ENCODE measurements at places on chromosomes 7 and 10.

- peak; percentile 26 for DNase-seq
These were observed 6.5 kb upstream of the NANOS1 start for GRCh38 chr10:119022846-119023552.

DNA sequence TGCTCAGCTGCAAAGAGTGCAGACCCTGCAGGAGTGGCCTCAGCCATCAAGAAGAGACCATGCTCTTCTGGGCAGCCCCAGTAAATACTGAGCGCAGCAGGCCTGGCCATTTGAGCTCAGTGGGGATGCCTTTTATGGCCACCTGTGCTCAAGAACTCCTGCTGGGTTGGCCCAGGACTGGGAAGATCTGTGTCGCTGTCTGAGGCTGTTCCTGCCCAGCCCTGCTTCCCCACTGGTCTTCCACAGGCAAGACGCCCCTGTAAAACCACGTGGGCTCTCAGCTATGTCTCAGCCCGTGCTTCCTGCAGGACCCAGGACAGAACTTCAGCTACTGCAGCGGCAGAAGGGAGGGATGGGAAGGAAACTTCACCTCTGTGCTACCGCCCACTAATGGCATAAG lies 10.5 kb upstream of the PPIF start:
- DNase-seq = no peak

DNA sequence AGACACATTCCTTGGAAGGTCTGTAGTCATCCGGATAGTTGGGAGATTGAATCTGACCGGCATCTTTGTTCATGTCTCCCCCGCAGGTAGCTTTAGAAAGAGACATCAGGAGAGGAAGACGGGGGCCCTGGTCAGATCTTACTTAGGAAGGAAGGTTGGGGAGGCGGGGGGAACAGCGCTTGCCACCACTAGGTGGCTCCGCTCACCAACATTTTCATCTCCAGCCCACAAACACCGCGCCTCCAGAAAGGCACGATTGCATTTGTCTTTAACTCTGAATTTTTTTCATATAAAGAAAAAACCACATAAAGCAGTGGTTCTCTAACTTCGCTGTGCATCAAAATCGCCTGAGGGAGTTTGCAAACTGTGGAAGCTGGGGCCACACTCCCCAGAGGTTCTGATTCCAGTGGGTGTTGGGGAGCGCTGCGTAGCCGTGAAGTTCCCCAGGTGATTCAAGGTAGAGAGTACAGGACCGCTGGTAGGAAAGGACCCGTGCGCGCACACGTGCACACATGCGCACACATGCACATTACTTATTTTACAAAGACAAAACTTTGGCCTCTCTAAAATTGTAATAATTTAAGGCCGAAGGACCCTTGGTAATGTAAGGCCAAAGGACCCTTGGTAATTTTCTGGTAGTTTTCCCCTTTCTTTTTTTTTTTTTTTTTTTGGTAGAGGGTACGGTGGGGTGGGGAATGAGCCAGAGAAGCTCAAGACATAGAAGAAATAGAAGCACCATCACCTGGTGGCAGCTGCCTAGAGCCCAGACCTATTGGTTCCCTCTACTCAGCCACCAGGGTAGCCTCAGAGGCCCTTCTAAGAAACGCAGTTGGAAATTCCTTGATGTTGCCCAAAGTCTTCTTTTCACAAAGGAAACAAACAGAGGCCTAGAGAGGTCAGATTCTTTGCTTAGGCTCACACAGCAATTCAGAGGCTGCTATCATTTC lies 37.4 kb upstream of the OPALIN start:
- DNase-seq = peak; percentile 22

DNA sequence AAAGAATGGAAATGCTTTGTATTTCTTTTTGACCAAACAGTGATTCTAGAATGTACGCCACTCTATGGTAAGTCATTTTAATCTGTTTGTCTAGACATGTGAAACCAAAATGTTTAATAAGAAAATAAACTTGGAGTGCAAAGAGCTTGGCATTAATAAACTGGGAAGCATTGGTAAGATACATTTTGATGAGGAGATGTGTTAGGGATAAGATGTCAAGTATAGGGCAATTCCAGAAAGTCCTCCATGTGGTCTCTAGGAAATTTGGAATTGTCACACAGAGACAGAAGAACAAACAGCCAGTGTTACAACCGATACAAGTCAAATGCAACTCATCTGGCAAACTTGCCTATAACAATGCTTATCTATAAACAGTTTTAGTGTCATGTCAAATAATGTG lies 410.7 kb upstream of the SEMA3A start:
- DNase-seq = no peak

DNA sequence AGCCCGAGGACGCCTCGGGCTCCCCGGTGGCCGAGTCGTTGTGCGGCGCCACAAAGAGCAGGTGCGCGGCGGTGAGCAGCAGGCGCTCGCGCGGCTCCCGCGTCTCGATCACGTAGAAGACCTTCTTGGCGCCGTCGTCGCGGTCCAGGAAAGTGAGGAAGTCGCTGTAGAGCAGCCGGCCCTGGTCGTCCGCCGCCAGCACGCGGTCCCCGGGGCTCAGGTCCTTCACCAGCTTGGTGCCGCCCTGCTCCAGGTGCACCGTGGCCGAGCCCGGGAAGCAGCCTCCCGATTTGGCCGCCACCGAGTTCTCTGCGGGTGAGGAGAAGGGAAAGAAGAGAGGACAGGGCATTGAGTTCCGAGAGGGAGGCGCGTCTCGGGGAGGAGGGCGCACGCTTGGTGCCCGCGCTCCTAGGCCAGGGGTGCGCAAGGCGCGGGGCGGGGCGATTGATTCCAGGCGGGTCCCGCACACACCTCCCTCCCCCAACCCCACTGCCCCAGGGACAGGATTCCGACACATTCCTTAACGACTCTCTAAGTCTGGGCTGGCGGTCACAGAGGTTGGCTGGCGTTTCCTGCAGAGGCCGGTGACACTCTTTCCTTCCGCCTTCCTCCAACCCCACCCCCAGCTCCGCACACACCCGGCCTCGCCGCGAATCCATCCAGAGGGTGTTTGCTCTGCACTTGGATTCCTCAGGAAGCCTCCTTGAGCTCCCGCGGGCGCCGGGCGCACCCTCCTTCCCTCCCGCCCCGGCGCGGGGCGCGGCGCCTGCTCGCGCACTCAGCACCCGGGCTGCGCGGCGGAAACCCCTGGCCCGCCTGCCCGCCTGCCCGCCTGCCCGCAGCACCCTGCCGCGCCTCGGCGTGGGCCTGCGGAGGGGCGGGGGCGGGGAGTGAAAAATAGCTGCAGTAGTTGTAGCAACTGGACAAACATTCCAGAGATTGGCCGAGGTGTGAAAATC lies 8.6 kb downstream of the SHH start:
- DNase-seq = no peak

DNA sequence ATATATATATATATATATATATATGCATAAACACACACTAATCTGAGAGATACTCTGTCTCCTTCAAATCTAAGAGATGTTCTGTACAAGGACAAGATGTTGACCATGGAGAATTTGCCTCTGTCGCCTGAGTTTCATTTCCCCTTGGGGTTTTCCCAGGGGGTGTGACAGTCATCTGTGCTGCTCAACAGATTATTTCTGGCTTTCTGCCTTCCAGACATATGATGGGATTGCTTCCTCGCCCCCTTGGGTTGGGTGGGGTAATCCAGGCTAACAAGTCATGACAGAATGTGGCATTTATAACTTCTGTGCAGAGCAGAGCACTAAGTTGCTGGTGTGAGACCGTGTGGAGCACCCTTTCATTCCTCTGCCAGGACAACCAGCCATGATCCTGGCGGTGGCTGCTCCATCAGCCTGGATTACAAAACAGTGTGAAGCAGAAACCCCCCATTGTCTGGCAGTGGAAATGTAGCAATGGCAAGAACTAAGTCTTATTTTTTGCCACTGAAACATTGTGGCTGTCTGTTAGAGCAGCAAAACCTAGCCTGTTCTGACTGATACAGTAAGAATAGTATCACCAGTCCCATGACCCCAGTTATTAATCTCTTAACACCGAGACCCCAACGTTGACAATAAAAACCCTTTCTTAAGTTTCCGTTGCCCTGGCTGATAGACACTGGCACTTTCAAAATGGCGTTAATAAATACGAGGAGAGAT lies 13.7 kb upstream of the USP6NL start:
- no peak for DNase-seq

DNA sequence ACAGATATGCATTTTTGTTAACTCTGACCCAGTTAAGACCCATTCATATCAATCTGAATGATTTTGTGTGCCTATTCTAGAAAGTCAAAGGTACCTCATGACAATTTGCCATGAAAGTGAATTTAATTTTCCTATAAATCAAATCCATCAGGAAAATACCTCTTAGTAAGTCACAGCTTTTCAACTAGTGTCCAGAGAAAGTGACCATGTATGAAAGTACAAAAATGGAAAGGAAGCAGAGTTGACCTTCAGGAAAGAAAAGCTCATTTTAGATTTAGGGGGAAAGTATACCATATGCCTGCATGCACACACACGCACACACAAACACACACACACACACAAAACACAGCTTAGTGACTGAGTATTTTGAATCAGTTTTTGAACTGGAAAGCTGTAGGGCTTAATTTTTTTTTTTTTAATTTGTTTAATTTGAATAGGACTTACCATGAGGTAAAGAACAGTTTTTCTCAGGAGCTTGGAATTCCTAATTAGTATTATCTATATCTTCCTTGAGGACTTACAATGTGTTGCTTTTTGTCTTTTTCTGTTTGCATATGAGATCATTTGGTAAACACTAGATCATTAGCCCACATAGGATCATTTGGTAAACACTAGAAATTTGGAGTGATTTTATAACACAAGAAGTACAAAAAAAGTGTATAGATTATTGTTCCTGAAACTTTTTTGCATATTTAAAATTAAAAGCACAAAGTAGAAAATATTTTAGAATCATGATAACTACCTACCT lies 61.6 kb downstream of the ZNF277 start:
- no peak for DNase-seq

DNA sequence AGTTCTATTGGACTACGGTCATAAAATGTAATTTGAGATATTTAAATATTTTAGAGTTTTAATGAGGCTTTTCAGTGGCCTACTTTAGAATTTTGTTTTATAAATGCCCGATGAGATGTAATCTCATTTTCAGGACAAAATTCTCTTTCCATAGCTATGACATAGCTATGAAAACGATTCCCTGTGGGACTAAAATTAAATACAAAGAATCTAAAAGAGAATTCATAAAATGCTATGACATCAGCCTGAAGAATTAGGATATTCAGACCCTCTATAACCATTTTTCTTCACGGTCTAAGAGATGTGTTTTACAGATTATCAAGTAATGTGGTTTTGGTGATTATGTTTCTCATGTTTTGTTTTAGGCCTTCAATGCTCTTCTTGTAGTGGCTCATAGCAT lies 48.2 kb upstream of the ODAD2 start:
- DNase-seq = no peak

DNA sequence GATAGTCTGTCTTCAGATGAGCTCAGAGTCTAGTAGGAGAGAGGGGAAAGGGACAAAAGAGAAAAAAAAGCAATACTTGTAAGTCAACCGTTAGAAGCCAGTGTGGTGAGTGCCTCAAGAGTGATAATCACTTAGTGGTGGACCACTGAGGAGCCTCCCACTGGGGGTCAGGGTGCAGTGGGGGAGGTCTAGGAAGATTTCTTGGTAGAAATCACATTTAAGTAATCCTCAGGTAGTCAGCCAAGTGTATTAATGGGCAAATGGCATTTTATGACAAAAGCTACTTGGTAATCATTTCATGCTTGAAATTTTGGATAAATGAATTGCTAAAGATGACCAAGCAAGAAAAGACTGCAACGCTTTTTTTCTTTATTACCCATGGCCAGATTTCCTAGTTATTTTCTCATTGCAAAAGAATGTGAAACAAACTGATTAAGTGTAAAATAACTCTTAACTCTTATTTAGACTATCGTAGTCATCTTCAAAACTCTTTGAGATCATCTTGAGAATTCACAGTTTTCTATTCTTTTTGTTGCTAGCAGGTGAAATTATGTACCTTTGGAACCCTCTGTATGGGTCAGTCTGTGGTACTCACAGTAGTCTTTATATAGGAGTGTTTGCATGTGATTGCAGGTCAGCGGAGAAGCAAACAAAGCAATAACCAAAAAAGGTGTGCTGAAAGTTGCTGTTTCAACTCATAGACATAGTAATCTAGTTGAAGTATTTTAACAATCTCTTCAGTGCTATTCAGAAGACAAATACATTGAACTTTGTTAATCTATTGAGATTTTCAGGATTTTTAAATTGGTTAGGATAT lies 63.9 kb downstream of the PPP1R9A start:
- no peak for DNase-seq

DNA sequence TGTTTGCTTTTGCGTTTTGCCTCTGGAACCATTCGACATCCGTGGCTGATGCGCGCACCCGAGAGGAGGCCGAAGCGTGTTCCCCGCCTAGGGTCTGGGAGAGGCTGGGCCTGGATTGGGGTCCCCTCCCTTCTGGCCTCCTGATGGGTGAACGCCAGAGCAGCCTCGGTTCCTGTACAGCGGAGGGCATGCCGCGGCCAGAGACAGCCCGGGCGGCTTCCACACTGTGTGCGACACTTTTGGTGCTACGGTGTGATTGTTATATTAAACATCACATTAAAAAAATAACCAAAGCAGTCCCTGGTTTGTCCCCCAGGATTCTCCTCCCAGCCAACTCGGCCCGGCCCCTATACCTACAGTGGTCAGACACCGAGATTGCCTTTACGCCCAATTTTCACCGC lies 3.7 kb upstream of the HOXA7 start:
- DNase-seq = no peak

- DNase-seq = no peak
These were observed 10.7 kb upstream of the SPAG6 start for GRCh38 chr10:22334414-22335172.

- no peak for DNase-seq
These were observed 111.2 kb upstream of the PTN start for GRCh38 chr7:137454767-137455166.

GRCh38 chr10:128054163-128054970 lies 71.9 kb downstream of the MKI67 start:
- no peak for DNase-seq

GRCh38 chr7:127438836-127439235 lies 46.3 kb upstream of the ZNF800 start:
- no peak for DNase-seq

DNA sequence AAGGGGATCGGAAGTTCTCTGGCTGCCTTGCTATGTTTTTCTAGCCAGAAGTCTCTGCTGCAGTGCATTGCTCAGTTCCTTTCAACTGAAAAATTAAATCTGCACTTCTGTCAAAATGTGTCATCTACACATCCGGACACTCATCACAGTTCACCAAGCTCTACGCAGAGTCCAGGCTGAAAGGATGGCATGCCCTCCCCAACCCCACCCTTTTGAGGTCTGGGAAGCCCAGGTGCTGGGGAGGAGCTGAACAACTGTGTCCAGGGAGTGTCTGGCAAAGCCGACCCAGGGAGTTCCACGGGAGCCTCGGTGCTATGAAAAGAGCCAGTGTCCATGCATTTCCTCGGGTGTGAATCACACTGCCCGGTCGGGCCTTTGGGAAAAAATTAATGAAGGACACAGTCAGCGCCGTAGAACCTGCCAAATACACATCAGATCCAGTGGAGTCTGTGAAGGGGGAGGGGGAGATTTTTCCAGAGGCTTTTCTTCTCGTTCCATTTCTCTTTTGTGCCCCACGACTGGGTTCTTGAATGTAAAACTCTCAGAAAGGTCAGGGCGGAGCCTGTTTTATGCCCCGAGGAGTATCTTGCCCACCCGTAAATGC lies 757 bp upstream of the PALS2 start:
- DNase-seq = no peak
